Common myeloid progenitor, CD34-positive (primary cell): ENCODE measurements at places on chromosomes 7 and 10.
A peak's percentile ranks its signal among the peaks of the same experiment; 100 is the strongest.

DNA sequence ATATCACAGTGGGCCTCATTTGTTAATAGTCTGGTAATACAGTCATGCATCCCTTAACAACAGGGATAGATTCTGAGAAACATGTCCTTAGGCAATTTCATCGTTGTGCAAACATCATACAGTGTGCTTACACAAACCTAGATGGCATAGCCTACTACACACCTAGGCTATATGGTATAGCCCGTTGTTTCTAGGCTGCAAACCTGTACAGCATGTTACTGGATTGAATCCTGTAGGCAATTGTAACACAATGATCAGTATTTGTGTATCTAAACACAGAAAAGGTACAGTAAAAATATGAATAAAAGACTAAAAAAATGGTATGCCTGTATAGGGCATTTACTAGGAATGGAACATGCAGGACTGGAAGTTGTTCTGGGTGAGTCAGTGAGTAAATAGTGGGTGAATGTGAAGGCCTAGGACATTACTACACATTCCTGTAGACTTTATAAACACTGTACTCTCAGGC, 12.0 kb upstream of the RHOBTB1 start:
- no peak for DNase-seq

DNA sequence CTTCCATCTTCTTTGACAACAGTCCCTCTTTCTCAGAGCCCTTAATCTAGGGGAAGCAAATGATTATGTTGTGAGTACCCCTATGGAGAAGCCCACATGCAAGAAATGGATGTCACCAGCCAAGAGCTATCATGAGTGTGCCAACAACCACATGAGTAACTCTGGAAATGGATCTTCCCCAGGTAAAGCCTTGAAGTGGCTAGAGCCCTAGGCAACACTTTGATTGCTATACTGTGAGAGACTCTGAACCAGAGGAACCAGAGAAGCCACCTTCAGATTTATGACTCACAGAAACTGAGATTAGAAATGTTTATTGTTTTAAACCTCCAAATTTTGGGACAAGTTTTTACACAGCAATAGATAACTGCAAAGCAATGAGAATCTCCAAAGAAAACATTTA, 60.9 kb upstream of the COL1A2 start:
- DNase-seq = no peak

DNA sequence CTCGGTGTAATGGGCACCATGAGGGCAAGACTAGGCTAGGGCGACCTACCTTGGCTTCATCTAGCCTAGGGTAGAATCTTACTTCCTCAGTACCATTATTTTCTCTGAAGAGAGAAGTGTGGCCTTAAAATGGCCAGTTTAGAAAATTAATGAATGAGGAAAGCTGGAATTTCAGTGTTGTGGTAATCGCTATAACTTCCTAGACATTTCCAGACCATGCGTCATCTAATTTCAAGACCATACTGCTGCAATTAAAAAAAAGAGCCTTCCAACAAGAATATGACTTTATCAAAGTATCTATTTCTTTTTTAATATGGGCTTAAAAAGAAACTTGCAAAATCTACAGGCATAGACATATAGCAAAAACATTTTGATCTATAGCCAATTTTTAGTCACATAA, 68.5 kb downstream of the CPVL start:
- no peak for DNase-seq

- no peak for DNase-seq
Observed at GRCh38 chr7:98278936-98279335, 2.5 kb upstream of the BRI3 start.

- DNase-seq = no peak
Observed at GRCh38 chr7:123460616-123461015, 73.8 kb downstream of the IQUB start.

DNA sequence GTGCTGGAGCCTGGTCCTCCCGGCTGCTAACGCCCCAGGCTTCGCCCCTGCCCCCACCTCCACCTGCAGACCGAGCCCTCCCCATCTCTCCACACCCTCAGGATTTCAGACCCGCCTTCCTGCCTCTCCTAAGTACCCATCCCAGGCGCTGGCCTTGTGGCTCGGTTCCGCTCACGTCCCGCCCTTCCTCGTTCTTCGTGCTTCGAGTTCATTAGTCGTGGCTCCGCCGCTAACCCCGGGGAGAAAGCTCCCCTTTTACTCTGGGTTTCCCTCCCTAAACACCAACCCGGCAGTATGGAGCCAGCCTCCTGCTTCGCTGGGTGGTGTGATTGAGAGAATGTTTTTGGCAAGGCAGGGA, 11.2 kb downstream of the EMX2 start:
- DNase-seq = no peak

DNA sequence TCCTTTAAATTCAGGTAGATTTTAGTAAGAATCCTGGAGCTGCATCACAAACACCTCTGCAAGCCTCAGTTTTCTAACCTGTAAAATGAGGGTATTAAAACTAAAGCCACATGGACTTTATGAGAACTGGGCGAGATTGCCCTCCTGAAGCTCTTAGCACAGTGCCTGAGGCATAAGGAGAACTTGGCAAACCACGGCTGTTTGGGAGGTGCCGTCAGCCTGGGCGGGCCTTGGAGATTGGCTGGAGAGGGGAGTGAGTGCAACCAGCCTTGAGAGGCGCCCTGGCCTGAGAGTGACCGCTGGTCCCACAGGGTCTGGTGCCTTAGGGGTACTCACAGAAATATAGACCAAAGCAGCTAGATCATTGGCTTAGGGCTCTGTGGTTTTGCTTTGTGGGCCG, 5.4 kb upstream of the TNS3 start:
- no peak for DNase-seq

GRCh38 chr10:75505840-75506506, 74.5 kb downstream of the LRMDA start:
- no peak for DNase-seq

DNA sequence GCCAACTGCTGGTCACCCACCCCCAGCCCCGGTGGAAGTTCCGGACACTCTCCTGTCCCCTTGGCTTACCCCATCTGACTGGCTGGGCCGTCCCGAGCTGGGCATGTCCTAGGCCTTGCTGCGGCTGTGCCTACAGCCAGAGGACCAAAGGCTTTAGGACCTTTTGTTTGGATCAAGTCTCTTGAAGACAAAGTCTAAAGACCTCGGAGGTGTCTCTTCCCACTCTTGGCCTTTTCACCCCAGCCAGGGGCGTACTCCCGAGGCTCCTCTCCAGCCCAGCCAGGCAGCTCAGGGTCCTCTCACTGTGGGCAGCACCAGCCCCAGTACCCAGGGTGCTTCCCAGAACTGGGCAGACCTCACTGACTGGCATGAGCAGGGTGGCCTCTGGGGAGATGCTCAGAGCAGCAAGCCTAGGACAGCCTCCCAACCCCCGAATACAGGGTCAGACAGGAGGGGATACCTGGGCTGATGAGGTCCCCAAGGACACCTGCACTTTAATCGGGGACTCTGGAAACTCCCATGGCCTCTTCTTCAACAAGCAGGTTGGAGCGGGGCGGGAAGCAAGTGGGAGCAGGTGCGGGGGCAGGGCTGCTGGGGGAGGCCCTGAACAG, 2.7 kb upstream of the PWWP2B start:
- no peak for DNase-seq

DNA sequence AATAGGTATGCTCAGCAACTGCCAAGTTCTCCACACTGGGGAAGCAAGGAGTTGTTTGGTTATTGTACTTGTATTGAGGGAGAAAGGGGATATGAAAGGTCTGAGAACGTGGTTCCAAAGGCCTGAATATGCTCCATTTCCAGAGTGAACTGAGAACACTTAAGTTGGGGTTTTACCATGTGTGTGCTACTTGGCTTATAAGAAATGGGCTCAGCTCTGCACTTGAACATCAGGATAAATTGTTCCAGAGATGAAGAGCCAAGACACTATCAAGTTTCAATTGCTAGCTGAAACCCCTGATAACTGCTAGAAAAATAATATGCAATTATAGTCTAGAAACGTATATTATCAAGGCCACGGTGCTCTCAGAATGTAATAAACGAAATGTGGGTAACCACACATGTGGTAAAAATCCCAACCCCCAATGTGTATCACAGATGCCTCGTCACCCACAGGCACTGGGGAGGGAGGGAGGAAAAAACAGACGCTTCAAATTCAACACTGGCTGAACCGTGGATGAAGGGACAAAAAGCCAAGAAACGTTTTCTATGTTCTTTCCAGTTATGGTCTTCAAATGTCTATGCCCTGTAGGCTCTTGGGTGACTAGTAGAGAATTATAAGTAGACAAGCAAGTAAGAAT, 16.3 kb downstream of the ELMO1 start:
- peak; percentile 93 for DNase-seq

- no peak for DNase-seq
Observed at GRCh38 chr10:30093303-30093950, 34.0 kb upstream of the JCAD start.

- DNase-seq = no peak
Observed at GRCh38 chr7:39432368-39432767, 133.8 kb upstream of the YAE1 start.

DNA sequence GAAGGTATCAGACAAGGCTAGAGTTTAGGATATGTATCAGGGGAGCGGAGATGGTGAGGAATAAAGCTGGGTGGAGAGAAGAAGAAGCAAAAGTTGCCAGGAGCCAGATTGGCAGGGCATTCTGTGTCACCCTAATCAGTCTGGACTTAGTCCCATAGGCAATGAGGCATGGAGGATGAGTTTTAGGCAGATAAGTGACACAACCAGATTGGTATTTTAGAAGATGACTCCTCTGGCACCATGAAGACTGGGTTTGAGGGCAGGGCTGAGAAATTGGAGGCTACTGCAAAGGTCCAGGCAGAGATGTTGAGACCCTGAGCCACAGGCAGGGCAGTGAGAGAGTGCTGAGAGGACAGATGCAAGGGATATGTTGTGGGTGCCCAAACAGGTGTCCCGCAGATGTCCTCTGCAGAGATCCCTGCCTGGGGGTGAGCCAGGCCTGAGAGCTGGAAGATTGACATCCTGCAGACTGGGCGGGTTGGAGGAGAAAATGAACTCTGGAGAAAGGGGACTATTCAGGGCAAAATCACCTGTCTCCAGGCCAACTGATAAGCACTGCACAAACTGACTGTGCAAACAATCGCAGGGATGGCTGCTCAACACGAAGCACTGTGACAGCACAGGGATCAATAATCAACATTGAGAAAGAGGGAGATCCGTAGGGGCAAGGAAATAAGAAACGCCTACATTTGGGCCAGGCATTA, 11.9 kb upstream of the HABP2 start:
- no peak for DNase-seq
